SJSA1 (cell line): ENCODE measurements at places on chromosomes 16 and 17. TPM values are rescaled to one million over a fixed set of nuclear protein-coding genes. Genes with fewer than 3 reads are reported as not detected.

DNA sequence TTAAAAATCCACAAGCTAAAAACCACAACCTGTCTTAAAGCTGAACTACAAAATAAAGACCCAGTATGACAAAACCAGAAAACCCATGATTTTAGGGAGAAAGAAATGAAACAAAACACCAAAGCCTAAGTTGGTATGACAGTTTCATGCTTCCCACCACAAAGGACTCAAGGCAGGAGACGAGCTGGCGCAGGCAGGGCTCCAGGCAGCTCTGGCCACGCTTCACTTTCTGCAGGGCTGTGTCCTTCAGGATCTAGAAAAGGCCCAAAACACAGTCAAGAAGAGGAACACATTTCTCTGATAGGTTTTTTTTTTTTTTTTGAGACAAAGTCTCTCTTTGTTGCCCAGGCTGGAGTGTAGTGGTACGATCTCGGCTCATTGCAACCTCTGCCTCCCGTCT lies 75.3 kb downstream of the WDR59 start:
- no peak for DNase-seq

GRCh38 chr17:65523411-65523810 lies 38.0 kb downstream of the AXIN2 start:
- DNase-seq = no peak

- DNase-seq = no peak
These were observed 18.4 kb upstream of the CORO6 start for GRCh38 chr17:29640981-29641642.

DNA sequence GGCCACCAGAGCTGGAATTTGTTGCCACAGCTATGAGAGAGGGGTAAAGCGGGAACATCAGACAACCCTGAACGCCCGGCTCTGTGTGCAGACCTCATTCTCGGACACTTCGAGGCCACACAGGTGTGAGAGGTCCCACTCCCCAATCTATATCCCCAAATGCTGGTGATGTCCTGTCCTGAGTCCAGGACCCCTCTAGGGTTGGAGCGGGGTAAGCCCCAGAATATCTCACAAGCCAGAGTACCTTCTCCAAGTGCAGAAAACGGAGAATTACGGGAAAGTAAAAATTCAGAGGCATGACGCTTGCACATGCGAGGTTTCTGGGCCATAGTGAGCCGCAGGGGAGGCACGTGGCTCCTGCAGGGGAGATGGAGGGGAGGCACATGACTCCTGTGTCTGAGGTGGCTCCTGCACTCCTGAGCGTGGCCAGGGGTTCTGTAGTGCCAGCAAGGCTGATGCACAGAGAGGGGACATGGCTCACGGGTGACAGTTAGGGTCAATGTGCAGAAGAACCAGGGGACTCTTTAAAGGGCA lies 248.0 kb downstream of the RBFOX3 start:
- DNase-seq = no peak

DNA sequence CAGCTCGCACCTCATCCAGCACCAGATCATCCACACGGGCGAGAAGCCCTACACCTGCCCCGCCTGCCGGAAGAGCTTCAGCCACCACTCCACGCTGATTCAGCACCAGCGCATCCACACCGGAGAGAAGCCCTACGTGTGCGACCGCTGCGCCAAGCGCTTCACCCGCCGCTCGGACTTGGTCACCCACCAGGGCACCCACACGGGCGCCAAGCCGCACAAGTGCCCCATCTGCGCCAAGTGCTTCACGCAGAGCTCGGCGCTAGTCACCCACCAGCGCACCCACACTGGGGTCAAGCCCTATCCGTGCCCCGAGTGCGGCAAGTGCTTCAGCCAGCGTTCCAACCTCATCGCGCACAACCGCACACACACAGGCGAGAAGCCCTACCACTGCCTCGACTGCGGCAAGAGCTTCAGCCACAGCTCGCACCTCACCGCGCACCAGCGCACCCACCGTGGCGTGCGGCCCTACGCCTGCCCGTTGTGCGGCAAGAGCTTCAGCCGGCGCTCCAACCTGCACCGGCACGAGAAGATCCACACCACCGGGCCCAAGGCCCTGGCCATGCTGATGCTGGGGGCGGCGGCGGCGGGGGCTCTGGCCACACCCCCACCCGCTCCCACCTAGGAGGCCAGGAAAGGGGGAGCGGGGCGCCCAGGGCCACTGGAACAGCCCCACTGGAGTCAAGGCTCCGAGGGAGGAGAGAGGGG lies 7.5 kb downstream of the ZNF205 start:
- peak; percentile 43 for DNase-seq

ANKRD40CL gene
- not detected in 2 replicates for total RNA-seq

- DNase-seq = peak; percentile 74
These were observed 26.5 kb upstream of the NF1 start for GRCh38 chr17:31068291-31068690.

DNA sequence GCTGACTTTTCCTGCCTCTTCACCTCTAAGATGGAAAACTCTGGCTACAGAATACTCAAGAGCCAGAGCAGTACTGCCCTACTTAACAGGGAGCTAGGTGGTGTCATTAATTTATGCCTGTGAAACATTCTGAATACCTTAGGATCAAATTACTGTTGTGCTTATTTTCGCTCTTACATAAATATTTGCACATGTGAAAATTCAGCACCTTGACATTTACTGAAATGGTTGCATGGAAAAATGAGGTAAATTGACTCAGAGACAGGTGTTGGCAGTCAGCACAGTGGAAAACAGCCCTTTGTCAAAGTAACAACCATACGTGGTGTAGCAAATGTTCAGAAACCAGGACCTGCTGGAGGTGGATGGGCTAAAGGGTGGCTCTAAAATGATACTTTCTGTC lies 193.6 kb downstream of the CDH8 start:
- no peak for DNase-seq

DNA sequence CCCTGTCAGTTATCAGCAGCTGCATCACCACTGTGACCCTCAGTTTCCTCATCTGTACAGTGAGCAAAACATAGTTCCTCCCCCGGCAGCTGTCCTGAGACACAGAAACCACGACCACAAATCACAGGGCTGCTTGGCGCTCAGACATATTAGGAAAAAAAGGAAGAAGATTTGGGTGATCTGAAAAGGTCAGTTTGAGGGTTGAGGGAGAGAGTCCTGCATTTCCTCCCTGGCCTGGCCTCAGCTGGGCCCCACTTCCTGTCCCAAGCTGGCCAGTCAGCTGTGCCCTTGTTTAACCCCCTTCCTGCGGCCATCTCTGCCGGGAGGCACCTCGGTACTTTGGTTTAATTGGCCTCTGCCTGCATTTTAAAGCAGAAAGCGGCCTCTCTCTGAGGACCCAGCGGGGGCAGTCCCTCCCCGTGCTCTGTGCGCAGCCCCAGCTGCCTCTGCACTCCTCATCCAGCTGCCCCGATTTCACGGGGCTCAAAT lies 24.0 kb upstream of the CIBAR2 start:
- no peak for DNase-seq

DNA sequence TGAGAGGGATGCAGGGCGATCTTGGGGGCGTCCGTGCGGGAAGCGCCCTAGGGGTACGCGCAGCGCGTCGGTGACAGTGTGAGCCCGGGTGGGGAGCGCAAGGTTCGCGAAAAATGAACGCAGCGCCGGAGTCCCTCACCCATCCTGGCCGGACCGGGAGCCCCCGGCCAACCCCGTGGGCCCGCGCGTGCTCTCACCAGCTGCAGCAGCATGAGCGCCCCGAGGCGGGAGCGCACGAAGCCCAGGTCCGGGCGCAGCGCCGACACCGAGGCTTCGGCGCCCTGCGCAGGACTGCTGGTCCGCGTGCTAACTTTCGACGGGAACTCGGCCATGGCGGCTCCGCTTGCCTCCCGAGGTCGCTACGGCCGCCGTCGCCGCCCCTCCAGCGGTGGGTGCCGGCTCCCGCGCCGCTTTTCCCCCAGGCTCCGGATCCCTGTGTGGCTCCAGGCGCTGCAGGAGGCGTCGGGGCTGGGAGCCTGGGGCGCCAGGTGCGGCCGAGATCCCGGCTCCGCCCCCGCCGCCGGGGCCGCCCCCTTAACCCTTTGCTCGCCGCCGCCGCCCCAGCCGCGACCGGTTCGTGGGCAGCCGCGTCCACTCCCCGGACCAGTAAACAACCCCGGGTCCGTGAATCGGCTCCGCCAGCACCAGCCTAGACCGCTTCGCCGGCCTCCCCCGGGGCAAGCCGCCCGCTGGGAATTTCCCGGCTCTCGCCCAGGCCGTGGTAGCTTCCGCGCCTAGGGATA lies at the start of gene PLLP:
TSS of gene PLLP (minus strand) at position 464 of the 743 bp plus-strand sequence. CDS start at position 332, 132 bp downstream.
- DNase-seq = peak; percentile 33
